ENCODE measurements at places on chromosomes 12 and 14.

GRCh38 chr12:46407361-46407760 lies 34.8 kb upstream of the SLC38A2 start:
- no peak for DNase-seq

DNA sequence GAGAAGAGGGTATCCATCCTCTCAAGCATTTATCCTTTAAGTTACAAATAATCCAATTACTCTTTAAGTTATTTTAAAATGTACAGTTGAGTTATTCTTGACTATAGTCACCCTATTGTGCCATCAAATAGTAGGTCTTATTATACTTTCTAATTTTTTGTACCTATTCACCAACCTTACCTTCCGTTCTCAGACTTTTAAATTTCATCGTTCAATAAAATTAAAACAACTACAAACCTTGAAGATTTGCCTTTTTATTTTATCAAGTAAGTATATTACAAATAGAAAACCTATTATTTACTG lies 972 bp upstream of the DCTN2 start:
- no peak for DNase-seq

DNA sequence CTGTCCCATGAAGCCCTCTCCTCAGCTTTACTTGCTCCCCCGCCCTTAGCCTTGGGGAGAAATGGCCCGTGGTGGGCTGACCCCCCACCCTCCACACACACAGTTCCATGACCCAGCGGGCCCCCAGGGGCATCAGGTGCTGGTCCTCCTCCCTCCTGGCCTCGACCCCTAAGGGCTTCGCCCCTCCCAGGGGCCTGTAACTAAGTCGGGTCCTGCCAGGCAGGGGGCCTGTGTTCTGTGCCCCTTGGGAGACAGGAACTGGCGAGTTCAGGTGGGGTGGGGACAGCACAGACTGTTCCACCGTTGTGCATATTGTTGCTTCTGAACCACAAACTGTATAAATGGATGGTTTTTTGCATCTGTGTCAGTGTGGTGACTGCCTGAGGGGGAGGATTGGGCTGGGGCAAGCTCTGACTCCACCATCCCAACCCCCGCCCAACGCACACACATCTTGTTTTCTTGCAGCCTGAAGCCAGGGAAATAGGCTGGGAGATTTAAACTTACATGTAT lies 8.8 kb downstream of the TAMALIN start:
- DNase-seq, result no peak

- no peak for DNase-seq
Measured at GRCh38 chr12:46898989-46899388, 73.2 kb upstream of the SLC38A4 start.

DNA sequence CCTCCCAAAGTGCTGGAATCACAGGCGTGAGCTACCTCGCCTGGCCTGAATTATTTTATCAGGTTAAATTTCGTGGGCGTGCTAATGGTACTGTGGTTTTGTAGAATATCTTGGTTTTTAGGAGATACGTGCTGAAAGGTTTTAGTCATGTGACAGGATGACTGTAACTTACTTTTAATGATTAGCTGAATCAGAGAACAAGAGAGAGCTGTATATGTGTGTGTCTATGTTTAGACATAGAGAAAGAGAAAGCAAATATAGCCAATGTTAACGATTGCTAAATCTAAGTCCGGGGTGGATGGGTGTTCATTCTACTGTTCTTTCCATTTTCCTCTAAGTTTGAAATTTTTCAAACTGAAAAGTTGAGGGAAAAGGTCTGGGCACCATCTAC lies 9.2 kb upstream of the PNMA1 start:
- DNase-seq, result no peak

GRCh38 chr14:60862283-60862682 lies 118.6 kb downstream of the TRMT5 start:
- no peak for DNase-seq
